ENCODE measurements at places on chromosomes 11 and 22.

DNA sequence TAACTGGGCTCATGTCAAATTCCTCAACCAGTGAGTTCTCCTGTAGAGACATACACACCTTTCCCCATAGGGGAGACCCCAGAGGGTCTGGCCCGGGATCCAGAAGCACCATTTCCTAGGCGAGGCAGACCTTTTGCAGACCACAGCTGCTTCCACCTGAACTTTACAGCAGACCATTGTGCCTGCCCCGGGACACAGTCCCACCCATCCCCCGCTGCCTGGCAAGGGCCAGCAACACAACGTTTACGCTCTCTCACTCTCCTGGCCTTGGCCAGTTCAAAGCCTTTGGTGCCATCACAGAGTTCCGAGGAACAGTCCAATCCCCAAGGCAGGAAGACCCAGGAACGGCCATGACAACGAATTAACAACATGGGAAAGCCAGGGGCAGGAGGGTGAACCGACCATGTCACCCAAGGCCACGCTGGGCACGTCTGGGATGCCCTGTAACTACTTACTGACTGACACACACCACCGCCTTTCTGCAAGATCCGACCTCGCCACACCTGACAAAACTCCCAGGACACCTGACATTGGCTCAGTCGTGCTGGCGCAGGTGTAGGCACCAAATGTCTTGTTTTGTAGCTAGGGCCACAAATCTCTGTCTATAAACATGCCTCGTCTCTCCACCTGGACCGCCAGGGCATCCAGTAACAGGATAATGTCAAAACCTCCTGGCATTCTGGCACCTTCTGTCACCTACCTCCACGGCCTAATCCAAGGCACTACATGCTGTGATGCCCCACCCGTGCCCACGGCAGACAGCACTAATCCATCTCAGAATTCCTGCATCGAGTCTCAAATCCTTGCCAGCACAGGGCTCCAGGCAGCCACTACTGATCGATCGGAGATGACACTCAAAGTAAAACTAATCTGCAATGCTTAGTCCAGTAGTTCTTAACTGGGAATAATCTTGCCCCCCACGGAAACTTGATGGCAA is 51.3 kb downstream of the MYH9 start:
- no peak for DNase-seq

DNA sequence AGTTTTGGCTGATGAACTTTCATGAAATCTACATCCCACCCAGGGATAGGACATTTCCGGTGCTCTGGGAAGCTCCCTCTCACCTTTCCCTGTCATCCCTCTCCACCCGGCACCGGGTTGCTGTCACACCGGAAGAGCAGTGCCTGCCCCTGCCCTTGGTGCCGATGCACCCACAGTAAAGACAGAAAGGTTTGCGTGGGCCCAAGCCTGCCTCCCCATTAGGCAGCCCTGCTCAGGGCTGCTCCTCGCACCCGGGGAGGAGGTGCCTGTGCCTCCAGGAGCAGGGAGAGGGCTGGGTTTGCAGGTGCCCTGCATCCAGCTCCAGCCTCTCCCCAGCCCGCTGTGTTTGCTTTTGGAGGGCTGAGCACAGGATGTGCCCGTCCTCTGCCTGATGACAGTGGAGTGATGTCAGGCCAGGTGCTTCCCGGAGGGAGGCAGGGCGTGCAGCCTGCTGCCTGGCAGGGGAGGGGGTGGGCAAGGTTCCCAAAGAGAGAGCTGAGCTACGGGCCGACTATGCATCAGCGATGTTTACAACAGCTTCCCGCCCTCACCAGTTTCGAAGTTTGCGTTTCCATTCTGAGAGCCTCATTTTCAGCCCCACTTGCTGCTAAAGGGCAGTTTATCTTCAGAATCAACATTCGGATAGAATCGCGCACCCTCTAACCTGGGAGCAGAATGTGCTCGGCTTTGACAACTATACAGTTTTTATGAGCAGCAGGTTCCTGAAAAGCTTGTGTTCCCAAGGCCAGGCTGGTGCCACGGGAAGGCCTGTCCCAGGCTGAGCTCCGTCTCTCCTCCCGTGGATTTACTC is 83.2 kb upstream of the CLDN5 start:
- no peak for DNase-seq

DNA sequence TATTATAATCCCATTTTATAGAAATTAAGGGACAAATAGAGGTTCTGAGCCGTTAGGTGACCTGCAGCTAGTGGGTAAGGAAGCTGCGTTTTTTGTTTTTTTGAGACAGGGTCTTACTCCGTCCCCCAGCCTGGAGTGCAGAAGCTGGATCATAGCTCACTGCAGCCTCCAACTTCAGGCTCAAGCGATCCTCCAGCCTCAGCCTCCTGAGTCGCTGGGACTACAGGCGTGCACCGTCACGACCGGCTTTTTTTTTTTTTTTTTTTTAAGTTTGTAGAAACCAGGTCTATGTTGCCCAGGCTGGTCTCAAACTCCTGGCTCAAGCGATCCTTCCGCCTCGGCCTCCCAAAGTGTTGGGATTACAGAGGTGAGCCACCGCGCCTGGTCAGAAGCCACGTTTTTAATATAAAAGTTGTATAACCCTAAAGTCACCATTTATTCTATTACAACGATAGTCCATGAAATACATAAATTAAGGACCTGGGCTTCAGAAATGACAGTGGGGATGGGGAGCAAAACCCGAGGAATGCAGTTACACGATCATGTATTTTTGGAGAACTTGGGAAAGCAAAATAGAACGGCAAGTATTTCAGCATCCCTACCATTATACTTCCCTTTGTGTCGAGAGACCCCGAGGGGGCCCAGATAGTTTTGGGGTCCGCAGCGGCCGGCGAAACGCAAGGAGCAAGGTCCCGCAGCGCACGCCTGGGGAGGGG is 638 bp downstream of the SAAL1 start:
- no peak for DNase-seq

GRCh38 chr11:64007160-64007628 is 21.0 kb downstream of the OTUB1 start:
- no peak for DNase-seq

- DNase-seq = no peak
Observed at GRCh38 chr22:31800065-31800464, 46.2 kb downstream of the DEPDC5 start.

DNA sequence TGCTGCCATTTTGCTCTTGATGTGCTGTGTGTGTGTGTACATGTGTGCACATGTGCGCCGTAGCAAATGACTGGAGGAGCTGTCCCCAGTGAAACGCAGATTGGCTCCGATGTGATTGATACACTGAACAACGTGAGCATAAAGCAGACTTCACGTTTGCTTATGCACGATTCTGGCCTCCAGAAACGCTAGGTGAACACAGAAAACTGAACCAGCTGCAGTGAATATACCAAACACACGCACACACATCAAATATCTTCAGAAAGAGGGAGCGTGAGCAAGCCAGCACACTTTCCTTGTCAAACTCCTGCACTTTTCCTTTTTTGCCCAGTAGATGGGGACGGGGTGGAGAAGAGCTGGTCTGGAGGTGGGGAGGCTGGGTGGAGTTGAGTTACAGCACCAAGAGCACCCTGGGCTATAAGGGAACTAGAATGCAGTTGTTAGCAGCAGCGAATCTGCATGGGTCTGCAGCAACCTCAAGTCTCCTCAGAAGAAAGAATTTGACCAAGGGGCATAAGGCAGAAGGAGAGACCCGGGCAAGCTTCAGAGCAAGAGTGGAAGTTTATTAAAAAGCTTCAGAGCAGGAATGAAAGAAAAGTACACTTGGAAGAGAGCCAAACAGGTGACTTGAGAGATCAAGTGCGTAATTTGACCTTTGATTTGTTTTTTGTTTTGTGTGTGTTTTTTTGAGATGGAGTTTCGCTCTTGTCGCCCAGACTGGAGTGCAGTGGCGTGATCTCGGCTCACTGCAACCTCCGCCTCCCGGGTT is 77.8 kb upstream of the CADM1 start:
- no peak for DNase-seq

GRCh38 chr11:27234043-27234668 is 128.9 kb downstream of the CCDC34 start:
- DNase-seq = no peak

DNA sequence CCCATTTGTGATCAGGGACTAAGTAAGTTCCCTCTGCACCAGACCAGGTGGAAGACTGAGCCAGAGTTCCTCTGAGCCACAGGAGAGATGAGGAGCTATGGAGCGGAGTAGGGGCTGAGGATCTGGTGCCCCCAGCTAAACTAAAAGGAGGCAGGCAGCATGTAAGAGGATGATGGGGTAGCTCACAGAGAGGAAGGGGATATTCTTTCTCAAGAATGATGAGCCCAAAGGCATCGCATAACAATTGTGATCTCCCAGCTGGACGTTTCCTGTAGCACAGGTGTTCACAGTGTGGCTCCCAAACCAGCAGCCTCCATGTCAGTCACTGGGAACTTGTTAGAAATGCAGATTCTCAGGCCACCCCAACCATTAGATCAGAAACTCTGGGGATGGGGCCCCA is 24.4 kb downstream of the ADAMTS8 start:
- DNase-seq = no peak

- DNase-seq = no peak
Observed at GRCh38 chr11:3094223-3094824, 37.1 kb upstream of the CARS1 start.

- DNase-seq = no peak
Observed at GRCh38 chr11:64649291-64649697, 58.3 kb downstream of the SLC22A12 start.

DNA sequence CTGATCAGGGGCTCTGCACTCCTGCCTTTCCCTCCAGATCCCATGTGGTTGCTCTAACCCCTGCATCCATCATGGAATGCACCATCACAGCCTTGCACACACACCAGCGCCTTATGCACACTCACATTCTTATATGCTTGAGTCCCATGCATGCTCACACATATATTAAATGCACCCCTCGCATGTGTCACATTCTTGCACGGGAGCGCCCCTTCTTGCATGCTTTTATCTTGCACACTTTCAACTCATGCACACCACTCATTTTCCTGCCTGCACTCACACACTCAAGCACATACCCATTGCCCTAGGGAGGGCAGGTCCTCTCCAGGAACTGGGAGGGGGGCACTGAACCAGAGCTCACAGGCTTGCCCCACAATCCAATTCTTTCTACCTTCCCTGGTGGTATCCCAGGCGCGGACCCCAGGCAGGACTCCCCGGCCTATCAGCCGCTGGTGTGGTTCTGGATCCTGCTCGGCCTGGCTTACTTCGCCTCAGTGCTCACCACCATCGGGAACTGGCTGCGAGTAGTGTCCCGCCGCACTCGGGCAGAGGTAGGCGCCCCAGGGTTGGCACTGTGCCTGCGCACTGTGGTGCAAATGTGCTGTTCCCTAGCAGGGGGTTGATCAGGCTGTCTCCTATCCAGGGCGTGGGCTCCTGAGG is 2.3 kb upstream of the CATSPERZ start:
- no peak for DNase-seq

GRCh38 chr11:94924171-94924572 is 49.2 kb downstream of the CWC15 start:
- no peak for DNase-seq

DNA sequence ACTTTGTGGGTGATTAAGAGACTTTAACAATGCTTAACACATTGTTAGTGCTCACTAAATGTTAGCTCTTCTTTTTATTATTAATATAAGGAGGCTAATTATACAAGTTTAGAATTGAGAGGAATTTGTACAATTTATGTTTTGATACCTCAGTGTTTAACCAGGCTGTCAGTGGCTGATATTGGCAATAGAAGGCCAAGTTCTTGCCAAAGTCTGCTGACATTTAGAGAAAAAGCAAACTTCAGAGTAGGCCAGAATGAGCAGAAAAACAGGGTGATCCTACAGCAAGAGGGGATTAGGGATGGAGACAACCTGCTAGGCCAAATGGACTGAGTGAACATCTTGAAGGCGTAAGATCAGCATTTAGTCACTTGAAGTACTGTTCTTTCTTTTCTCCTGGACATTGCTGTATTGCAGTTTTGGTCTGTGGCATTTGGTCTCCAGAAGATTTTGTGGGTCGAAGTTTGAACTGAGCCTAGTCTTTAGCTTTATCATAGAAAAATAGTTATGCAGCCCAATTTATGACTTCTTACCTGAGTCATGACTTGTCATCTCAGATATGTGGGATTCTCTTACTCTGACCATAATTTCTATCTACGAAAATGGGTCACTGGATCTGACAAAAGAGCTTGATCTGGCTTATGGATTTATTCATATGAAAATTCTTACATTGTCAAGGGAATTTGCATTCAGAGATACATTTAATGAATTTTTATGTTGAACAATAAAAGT is 9.0 kb downstream of the TRIM44 start:
- DNase-seq = no peak

DNA sequence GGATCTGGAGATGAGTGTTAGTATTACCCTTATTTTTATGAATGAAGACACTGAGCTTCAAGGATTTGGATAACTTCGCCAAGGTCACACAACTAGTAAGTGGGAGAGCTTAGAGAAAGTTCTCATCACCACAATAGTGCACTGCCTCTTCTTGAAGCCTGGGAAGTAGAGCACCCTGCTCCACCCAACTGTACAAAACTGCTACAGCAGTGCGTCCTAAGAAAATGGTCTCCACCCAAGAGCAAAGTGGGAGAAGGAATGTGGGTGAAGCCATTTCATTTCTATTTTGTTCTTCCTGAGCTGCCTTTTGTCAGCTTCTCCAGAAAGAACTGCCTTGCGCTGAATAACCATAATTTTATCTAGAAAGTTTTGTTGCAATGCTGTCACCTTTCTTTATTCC is 403.9 kb upstream of the FAT3 start:
- DNase-seq = no peak

- no peak for DNase-seq
Observed at GRCh38 chr11:84790849-84791427, 836.2 kb downstream of the DLG2 start.

DNA sequence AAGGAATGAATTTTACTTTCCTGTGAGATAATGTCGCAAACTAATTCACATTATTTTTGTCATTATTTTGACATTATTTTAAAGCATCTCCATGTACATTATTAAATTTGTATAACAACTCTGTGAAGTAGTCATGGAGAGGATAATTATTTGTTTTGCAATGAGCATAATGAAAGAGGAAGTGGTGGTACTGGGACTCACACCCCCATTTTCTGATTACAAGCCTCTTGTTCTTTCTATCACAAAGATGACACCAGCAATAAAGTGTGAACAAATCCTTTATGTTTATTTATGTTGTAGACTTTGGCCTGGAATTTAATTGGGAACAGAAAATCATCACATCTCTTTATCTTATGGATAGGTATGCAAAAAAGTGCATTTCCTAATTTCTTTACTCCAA is 522.6 kb downstream of the TMEM135 start:
- no peak for DNase-seq

DNA sequence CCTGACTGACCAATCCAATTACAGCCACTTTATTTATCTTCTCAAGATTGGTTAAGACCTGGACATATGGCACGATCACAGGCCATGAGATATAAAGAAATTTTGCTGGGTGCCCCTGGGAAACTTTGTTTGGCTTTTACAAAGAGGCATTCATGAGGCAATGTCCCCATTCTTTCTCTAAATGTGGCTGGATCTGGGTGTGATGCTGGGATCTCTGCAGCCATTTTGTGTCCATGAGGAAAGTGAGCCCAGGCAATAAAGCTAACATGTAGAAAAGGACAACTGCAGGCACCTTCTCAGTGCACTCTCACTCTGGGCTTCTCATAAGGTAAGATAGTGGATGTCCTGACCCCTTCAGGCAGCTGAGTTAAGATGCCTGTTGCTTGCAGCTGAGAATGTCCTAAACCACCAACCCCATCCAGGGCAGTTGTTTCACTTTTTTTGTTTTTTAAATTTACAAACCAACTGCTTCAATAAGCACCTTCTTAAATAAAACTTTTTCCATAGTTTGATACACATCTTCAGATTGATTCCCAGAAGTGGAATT is 372.3 kb downstream of the MIAT start:
- no peak for DNase-seq
